ENCODE measurements at places on chromosomes 5 and 9. TPM values are rescaled to one million over a fixed set of nuclear protein-coding genes. Genes with fewer than 3 reads are reported as not detected.

DNA sequence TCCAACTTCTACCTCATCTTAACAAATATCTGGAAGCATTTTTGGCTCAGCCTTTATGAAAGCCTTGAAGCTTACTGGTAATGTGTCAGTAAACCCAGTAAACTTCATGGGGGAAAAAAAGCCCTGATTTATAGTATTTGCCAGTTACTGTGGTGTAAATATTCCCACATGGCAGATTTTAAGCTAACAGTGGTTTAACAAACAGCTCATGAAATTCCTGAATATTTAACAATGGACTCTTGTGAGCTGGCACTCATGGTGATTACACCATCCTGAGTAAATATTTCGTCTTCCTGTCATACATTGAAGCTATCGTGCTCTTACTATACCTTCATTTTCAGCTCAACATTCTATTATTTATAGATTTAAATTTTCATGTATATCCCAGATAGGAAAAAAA, 57.0 kb upstream of the ACOT12 start:
- no peak for DNase-seq

- DNase-seq, result no peak
These were observed 419.4 kb downstream of the RAB3C start for GRCh38 chr5:59002162-59002825.

DNA sequence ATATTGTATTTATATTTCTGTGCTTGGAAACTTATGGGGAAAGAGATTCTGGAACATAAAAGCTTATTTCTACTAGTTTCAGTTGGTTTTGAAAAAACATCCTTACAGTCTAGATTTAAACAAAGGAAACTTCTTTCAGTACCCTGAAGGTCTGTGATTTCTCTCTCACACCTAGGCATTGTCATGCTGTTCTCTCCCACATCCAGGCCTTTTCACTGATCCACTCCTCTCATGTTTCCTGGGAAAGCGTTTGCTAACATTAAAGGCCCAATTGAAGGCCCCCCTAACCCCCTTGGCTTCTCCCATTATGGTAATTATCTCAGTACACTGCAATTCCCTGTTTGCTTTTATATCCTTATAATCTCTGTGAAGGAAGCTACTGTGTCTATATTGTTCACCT, 856 bp upstream of the PCDHGA3 start:
- no peak for DNase-seq

- DNase-seq, result no peak
These were observed 237.5 kb upstream of the PANK3 start for GRCh38 chr5:168816661-168817060.

GRCh38 chr9:89377411-89377810, 59.1 kb downstream of the SECISBP2 start:
- DNase-seq, result no peak

The SHC3 gene
- total RNA-seq, result not detected

The PCDHGA1 gene
- total RNA-seq, result not detected
